ENCODE measurements at places on chromosomes 4 and X.

- DNase-seq: no peak
These were observed 29.6 kb downstream of the PDGFC start for GRCh38 chr4:156941940-156942548.

DNA sequence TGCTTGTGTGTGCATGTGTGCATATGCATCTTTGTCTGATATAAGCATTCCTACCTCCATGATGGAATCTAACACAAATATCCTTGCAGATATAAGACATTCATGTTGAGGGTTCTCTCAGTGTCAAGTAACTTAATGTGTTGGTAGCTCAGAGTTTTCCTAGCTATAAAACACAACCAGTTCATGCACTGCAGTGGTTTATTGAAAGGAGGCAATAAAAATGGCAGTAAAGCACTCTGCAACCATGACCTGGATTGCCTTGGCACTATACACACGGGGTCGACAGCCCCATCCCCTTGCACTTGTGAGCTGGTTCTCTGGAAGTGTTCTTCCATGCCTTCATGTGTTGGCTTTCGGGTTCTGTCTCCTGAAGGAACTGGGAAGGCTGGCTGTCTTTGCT, 38.9 kb downstream of the GPC4 start:
- no peak for DNase-seq

DNA sequence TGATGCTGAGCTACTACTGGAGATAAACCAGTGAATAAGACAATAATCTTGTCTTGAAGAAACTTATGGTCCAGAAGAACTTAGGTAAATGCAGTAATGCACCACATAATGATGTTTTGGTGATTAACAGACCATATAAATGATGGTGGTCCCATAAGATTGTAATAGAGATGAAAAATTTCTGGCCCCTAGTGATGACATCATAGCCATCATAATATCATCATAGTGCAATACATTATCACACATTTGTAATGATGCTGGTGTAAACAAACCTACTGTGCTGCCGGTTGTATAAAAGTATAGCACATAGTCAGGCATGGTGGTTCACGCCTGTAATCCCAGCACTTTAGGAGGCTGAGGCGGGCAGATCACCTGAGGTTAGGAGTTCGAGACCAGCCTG, 846.8 kb downstream of the FSTL5 start:
- no peak for DNase-seq

DNA sequence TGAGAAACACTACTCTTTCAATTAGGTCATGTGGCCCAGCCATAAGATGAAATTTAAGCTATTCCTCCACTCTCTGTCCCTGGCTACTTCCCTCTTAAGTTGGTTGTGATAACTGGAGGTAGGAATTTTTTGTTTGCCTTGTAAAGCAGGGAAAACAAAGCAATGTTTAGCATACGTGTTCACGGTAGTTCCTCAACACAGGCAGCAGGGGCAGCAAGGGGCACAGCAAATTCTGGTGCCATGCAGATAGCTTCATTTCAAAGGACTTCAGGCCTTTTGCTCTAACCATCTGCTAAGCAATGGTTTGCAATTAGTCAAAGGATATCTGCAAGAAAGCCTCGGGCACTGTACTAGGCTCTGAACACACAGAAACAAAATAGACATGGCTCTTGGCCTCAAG, 330.2 kb downstream of the ZIC3 start:
- no peak for DNase-seq

Measured in KBM-7 (cell line).